ENCODE measurements at places on chromosomes 6 and 20.

GRCh38 chr6:125741336-125741735 is 8.1 kb upstream of the HEY2 start:
- DNase-seq = no peak

GRCh38 chr20:60224914-60225313 is 266.7 kb downstream of the CDH26 start:
- no peak for DNase-seq

DNA sequence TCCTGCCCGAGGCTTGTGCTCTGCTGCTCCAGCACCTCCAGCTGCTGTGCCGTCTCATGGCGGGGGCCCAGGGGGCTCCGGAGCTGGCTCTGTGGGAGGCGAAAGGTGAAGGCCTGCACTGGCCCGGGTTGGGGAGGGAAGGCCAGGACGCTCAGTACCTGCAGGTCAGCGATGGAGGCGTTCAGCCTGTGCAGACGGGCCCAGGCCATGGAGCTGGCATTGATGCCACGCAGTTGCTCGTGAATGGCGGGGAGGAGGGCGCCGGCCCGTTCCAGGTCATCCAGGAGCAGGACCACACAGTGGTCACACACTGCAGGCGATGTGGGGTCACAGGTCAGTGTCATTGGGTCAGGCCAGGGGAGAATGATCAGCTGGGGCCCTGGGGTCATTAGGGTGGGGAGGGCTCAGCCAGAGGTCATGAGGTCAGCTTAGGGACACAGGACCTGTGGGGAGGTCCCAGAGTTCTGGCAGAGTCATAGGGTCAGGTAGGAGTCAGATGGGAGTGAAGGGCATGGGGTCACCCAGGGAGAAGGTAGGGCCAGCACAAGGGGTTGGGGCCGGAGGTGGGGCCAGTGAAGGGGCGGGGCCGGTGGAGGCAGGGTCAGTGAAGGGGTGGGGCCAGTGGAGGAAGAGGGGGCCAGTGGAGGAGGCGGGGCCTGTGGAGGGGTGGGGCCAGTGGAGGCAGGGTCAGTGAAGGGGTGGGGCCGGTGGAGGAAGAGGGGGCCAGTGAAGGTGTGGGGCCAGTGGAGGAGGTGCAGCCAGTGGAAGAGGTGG is 18.0 kb downstream of the ADRM1 start:
- DNase-seq = no peak

DNA sequence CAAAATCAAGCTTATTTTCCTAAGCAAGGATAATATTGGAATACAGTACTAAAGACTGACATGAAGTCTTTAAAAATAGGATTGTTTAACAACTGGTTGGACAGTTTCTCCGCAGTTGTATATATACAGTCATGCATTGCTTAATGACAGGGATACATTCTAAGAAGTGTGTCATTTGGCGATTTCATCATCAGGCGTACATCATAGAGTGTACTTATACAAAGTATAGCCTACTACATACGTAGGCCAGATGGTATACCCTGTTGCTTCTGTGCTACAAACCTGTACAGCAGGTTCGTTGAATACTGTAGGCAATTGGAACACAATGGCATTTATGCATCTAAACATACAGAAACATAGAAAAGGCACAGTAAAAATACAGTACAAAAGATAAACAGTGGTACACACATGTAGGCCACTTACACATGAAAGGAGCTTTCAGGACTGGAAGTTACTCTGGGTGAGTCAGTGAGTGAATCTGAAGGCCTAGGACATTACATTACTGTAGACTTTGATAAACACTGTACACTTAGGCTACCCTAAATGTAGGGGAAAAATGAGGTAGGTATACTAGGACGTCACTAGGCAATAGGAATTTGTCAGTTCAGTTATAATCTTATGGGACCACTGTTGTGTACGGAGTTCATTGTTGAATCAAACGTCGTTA is 20.1 kb downstream of the HECA start:
- no peak for DNase-seq

DNA sequence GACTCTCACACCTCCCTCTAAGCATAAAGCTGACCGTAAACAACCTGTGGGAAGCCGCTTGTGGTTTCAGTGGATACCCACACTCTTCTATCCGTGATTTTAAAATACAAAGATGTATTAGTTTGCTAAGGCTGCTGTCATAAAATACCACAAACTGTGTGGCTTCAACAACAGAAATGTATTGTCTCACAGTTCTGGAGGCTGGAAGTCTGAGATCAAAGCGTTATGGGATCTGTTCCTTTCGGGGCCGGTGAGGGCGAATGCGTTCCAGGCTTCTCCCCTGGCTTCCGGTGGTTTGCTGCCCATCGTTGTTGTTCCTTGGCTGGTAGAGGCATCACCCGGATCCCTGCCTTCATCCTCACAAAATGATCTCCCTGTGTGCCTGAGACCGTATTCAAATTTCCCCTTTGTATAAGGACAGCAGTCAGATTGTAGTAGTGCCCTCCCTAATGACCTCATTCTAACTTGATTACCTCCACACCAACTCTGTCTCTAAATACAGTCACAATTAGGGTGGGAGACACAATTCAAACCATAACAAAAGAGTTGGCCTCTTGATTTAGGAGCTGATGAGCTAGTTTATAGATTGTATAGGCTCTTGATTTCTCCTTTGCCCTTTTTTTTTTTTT is 210.6 kb upstream of the SOX4 start:
- DNase-seq = no peak

DNA sequence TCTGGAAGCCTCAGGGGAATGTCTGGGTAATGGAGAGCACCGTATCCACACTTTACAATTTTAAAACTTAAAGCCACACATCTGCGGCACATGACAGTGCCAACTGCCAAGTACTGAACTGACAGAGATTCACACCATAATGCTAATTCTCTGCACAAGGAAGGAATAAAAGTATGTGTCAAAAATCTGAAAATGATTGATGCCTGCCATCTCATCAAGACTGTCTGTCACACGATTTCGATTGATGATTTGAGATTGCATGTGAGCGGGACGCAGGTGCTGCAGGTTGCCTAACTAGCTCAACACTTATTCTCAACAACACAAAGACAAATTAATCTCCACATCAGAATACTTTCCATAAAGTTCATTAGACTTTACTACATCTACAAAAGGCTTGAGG is 391.2 kb downstream of the PRKN start:
- no peak for DNase-seq

- DNase-seq = no peak
These were observed 180.8 kb upstream of the PHACTR1 start for GRCh38 chr6:12535586-12536314.
